ENCODE measurements at places on chromosomes 13 and 19. TPM values are rescaled to one million over a fixed set of nuclear protein-coding genes. Genes with fewer than 3 reads are reported as not detected.

The IL4I1 gene
- total RNA-seq, result 0.47 TPM

The TEX29 gene
- 0.17 TPM for total RNA-seq

The ZNF835 gene
- total RNA-seq, result not detected

The HNRNPL gene
- 117 TPM for total RNA-seq

The FXYD3 gene
- total RNA-seq, result 1.1 TPM

The RNF17 gene
- total RNA-seq, result not detected

The SYNE4 gene
- not detected for total RNA-seq

The CHST8 gene
- not detected for total RNA-seq

The PRRG2 gene
- 0.32 TPM for total RNA-seq

The CD37 gene
- total RNA-seq, result not detected

The ARHGEF1 gene
- total RNA-seq, result 23.3 TPM

The NCAN gene
- under 0.01 TPM for total RNA-seq

The SIGLEC9 gene
- total RNA-seq, result not detected

The TBXA2R gene
- total RNA-seq, result 1.1 TPM

The NANOS3 gene
- total RNA-seq, result not detected

The ZNF43 gene
- 4.3 TPM for total RNA-seq

The HIPK4 gene
- total RNA-seq, result 0.16 TPM

The BST2 gene
- total RNA-seq, result 0.60 TPM

The ARHGAP33 gene
- 7.9 TPM for total RNA-seq

The TEX101 gene
- total RNA-seq, result not detected

The SPACA4 gene
- total RNA-seq, result not detected

The FOXA3 gene
- not detected for total RNA-seq

The EFNA2 gene
- total RNA-seq, result not detected

The CEACAM8 gene
- not detected for total RNA-seq

The PSG1 gene
- total RNA-seq, result under 0.01 TPM

The COPE gene
- total RNA-seq, result 166 TPM

The BORA gene
- total RNA-seq, result 2.2 TPM

The ZNF850 gene
- total RNA-seq, result 1.3 TPM

The ZNF610 gene
- total RNA-seq, result 3.9 TPM

The SPPL2B gene
- 27.9 TPM for total RNA-seq

The IFNL1 gene
- not detected for total RNA-seq

The KLK15 gene
- not detected for total RNA-seq

The ATXN8OS gene
- total RNA-seq, result not detected

The ADAMTS10 gene
- 8.1 TPM for total RNA-seq

The GJB6 gene
- total RNA-seq, result not detected

The TGFBR3L gene
- 1.7 TPM for total RNA-seq
